ENCODE measurements at places on chromosomes 2 and 18. TPM values are rescaled to one million over a fixed set of nuclear protein-coding genes. Genes with fewer than 3 reads are reported as not detected.

DNA sequence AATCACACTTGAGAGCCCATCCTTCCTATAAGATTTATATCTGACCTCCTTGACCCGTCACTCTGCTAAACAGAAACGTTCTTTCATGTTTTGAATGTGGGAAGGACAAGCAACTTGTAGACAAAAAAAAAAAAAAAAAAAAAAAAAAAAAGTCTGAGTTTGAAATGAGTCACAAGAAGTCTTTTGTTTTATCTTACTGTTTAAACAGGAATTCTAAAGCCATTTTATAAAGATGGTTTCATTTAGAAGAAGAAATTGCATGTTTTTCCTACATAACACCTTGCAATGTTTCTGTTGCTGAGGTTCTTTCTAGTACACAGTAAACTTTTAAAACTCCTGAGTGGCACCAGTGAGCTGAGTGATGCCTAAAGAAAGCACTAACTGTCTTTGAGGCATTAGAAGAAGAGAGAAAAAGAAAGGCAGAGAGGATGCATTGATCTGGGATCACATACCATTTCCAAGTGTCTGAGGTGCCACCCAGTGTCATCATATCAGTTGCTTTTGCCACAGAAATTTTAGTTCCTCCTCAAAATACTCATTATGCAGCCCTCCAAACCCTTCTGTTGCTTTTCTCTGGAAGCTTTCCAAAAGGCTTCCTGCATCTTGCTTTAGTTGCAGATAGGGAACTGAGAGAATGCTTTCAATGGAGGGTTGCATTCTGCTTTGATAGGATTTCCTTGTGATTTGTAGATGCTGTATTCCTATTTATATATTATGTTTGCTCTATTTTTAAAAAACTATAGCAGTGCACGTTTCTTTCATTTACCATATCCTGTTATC lies 69.1 kb downstream of the ACVR2A start:
- no peak for DNase-seq
- H3K4me1 ChIP-seq, result peaks cover 67% of the 10 kb centered on the region
- no peaks in the 10 kb centered on the region for H3K27me3 ChIP-seq
- no peak overlapping the region for H3K4me3 ChIP-seq
- no peaks in the 10 kb centered on the region for H3K36me3 ChIP-seq
- no peak overlapping the region for H3K27ac ChIP-seq

DNA sequence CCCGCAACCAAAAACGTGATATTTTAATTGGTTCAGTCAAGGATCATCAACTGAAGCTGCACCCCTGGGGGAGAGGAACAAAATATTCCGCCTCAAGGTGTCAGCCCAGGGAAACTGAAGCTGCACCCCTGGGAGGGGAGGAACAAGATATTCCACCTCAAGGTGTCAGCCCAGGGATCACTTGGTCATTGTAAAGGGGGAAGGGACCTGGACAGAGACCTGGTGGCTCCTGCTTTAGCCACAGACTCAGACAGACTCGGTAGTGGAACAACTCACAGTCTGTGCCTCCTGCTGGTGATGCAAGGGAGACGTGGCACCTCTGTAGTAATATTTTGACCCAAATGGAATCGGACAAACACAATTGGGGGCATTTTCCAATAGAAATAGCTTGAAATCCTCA lies 75.1 kb downstream of the GBX2 start:
- H3K4me3 ChIP-seq, result no peak overlapping the region
- H3K36me3 ChIP-seq, result no peaks in the 10 kb centered on the region
- no peaks in the 10 kb centered on the region for H3K4me1 ChIP-seq
- no peak for DNase-seq
- H3K27ac ChIP-seq, result no peak overlapping the region

Gene MC2R
- total RNA-seq, result not detected

- H3K27ac ChIP-seq, result no peak overlapping the region
- peak; percentile 48 for DNase-seq
- no peaks in the 10 kb centered on the region for H3K27me3 ChIP-seq
- H3K4me1 ChIP-seq, result no peaks in the 10 kb centered on the region
- no peaks in the 10 kb centered on the region for H3K36me3 ChIP-seq
Measured at GRCh38 chr2:239470151-239470900, 69.5 kb upstream of the HDAC4 start.

Gene LRRC30
- total RNA-seq, result not detected

Gene LONRF2
- 14.6 TPM for total RNA-seq

Gene OXER1
- total RNA-seq, result 2.6 TPM

- no peaks in the 10 kb centered on the region for H3K27me3 ChIP-seq
- no peaks in the 10 kb centered on the region for H3K36me3 ChIP-seq
- no peak for DNase-seq
- no peak overlapping the region for H3K4me3 ChIP-seq
- H3K4me1 ChIP-seq, result no peaks in the 10 kb centered on the region
- H3K27ac ChIP-seq, result no peak overlapping the region
Measured at GRCh38 chr2:111657351-111657975, 226.5 kb downstream of the ANAPC1 start.

DNA sequence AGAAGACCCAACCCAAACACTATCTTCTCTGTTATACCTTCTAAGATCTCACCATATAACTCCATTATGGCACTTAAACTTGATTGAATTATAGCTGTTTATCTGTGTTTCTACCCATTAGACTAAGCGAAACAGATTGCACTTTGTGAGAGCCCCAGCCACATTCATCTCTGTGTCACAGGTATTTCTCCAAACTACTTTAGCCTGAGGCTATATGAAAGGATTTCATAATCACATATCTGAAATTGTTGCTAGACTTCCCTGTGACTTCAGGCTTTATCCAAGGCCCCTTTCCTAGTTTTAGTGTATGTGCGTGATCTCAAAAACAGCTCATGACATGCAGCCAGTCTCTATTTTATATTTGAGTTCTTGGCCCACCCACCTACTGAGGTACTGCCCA lies 745.0 kb upstream of the ACVR2A start:
- DNase-seq, result no peak
- H3K4me3 ChIP-seq, result no peak overlapping the region
- H3K36me3 ChIP-seq, result no peaks in the 10 kb centered on the region

GRCh38 chr18:51195451-51196117 lies 1.9 kb downstream of the MEX3C start:
- H3K4me1 ChIP-seq, result peaks cover 56% of the 10 kb centered on the region
- peak overlapping the region; percentile 94 for H3K4me3 ChIP-seq
- H3K27me3 ChIP-seq, result no peaks in the 10 kb centered on the region
- no peak for DNase-seq
- H3K27ac ChIP-seq, result peak overlapping the region; percentile 99
- H3K36me3 ChIP-seq, result no peaks in the 10 kb centered on the region

Gene ORC2
- total RNA-seq, result 19.3 TPM

Gene PLGLB2
- 1.9 TPM for total RNA-seq

DNA sequence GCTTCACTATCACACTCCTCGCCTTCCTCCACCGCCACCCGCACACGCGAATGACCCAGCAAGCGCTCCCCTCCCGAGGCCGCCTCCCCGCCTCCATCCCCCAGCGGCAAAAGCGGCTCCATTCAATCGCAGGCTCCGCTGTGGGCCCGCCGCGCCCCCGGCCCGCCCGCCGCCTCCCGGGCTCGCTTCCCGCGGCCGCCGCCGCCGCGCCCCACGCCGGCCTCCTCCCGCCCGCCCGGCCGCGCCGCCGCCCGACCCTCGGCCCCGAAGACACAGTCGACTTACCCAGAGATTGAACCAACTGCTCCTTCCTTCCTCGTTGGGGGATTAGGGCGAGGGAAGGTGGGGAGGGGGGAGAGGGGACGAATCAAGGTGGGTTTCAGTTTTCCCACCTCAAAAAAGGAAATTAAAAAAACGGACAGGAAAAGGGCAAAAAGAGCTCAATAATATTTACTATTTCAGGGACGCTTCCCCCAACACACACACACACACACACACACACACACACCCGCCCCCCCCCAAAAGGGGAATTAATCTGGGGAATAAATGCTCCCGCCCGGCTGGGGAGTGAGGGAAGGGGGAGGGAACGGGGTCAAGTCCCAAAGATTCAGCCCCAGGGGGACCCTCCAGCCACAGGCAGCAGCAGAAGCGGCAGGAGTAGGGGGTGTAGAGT lies 743 bp downstream of the XPO1 start:
- no peaks in the 10 kb centered on the region for H3K27me3 ChIP-seq
- no peak for DNase-seq
- H3K4me3 ChIP-seq, result peak overlapping the region; percentile 74
- peaks cover 44% of the 10 kb centered on the region for H3K4me1 ChIP-seq

DNA sequence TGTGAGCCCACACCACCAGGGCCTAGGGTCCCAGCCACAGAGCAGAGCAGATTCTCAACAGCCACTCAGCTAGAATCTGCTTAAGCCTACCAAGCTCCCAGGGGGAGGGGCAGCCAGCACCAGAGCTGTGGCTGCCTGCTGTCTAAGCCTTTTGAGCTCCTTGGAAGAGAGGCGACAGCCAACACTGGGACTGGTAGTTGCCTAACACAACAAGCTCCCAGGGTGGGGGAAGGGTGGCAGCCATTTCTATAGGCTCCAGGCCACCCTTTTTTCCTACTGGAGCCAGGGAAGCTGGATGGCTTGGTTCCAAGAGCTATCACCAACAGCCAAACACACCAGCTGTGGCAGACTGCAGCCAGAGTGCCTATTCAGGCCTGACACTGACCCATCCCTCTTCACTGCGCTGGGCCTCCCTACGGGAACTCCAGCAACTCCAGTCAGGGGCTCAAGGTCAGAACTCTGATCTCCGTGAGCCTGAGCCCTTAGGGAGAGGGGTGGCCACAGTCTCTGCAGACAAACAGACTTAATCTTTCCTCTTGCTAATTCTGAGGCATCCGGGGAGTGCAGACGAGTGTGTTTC lies 1824.3 kb upstream of the CELF4 start:
- no peak for DNase-seq
- H3K27ac ChIP-seq, result no peak overlapping the region
- no peaks in the 10 kb centered on the region for H3K4me1 ChIP-seq
- no peaks in the 10 kb centered on the region for H3K27me3 ChIP-seq
- H3K36me3 ChIP-seq, result no peaks in the 10 kb centered on the region

GRCh38 chr2:197786010-197786877 lies 1.1 kb upstream of the BOLL start:
- DNase-seq, result no peak
- peaks cover 12% of the 10 kb centered on the region for H3K4me1 ChIP-seq
- no peak overlapping the region for H3K27ac ChIP-seq
- H3K4me3 ChIP-seq, result peak overlapping the region; percentile 16

DNA sequence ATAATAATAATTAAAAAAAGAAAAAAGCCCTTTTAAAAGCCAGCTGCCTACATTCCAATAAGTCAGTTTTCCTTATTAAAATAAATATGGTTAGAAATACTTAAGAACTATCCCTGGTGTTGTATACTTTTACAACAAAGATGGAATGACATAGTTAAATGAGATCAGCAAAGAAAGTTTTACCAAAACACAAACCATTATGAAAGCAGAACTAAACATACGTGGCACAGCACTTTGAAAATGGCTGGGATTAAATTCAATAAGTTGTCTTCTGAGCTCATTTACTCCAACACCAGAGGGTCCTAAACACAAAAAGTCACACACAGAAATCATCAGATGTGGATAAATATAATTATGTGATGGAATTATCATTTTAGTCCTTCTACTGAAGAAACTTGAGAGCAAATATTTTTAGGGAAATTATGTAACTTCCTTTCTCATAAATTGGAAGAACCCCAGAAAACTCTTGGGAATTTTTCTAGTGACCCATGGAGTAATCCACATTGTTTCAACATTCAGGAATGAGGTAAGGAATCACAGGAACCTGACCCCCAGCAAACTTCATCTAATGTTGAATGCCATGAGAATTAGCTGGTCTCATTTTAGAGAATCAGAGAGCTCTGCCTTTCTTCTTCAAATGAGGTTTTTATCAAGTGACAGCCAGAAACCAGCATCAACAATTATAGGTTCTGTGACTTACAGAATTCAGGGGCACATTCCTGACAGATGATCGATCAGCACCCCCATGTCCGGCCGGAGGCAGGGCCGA lies 11.5 kb upstream of the TMEM237 start:
- H3K27me3 ChIP-seq, result no peaks in the 10 kb centered on the region
- no peaks in the 10 kb centered on the region for H3K4me1 ChIP-seq
- H3K36me3 ChIP-seq, result no peaks in the 10 kb centered on the region
- H3K27ac ChIP-seq, result no peak overlapping the region
- DNase-seq, result no peak

- H3K36me3 ChIP-seq, result no peaks in the 10 kb centered on the region
- DNase-seq, result no peak
- H3K4me1 ChIP-seq, result no peaks in the 10 kb centered on the region
- H3K4me3 ChIP-seq, result no peak overlapping the region
- H3K27me3 ChIP-seq, result no peaks in the 10 kb centered on the region
Measured at GRCh38 chr18:73670524-73670923, 477.1 kb downstream of the FBXO15 start.

Gene DSC1
- not detected for total RNA-seq

GRCh38 chr2:105801961-105802360 lies 57.2 kb downstream of the NCK2 start:
- H3K36me3 ChIP-seq, result no peaks in the 10 kb centered on the region
- peaks cover 43% of the 10 kb centered on the region for H3K4me1 ChIP-seq
- no peak overlapping the region for H3K27ac ChIP-seq
- H3K4me3 ChIP-seq, result no peak overlapping the region

GRCh38 chr2:212109217-212109616 lies 429.4 kb downstream of the ERBB4 start:
- no peaks in the 10 kb centered on the region for H3K4me1 ChIP-seq
- no peak overlapping the region for H3K27ac ChIP-seq
- H3K4me3 ChIP-seq, result no peak overlapping the region
- H3K36me3 ChIP-seq, result no peaks in the 10 kb centered on the region

DNA sequence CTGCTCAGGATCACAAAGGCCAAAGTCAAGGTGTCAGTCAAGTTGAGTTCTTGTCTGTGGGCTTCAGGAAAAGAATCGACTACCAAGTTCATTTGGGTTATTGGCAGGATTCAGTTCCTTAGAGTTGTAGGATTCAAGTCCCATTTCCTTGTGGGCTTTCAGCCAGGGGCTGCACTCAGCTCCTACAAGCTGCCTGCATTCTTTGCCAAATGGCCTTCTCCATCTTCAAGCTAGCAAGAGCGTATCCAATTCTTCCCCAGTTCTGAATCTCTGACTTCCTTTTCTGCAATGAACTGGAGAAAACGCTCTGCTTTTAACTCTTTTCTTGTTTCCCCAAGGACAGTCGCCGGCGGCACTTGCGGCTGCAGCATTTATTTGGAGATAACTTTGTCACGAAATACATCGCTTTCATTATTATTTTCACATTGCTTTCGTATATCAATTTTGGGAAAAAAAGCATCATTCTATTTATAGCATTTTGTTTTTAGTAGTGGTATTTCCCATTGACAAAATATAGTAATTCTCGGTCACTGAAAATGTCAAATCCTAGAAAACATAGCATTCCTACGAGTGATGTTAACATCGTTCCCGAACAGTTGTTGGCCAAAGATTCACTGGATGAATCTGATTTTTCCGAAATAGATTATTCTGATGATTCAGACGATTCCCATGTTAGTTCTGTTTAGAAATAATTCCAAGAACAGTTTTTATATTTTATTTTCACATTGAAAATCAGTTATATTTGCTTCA lies 59.6 kb upstream of the SERPINE2 start:
- no peak for DNase-seq
- no peak overlapping the region for H3K27ac ChIP-seq
- no peaks in the 10 kb centered on the region for H3K4me1 ChIP-seq
